ENCODE measurements at places on chromosomes 6 and 20.

- DNase-seq: no peak
Observed at GRCh38 chr20:36399969-36400545, 93.9 kb downstream of the DLGAP4 start.

- DNase-seq: no peak
Observed at GRCh38 chr20:25025986-25026605, 31.8 kb downstream of the ACSS1 start.

GRCh38 chr20:48031122-48031521, 245.8 kb upstream of the SULF2 start:
- no peak for DNase-seq

DNA sequence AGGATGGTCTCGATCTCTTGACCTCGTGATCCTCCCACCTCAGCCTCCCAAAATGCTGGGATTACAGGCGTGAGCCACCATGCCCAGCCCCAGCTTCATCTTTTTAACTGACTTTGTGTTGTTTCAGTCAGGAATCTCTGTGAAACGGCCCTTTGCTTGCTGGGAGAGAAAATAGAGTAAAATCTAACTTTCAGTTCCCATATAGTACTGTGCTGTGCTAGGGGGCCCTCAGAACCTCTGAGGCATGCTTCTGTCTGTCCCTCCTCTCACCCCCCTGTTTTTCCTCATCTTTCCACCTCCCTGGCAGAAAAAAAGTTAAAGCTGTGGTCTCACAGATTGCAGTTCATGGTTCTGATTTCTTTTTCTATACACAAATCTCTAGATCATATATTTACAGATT, 48.4 kb downstream of the LRP11 start:
- DNase-seq: no peak

GRCh38 chr6:16274885-16275589, 36.6 kb downstream of the GMPR start:
- DNase-seq: no peak

DNA sequence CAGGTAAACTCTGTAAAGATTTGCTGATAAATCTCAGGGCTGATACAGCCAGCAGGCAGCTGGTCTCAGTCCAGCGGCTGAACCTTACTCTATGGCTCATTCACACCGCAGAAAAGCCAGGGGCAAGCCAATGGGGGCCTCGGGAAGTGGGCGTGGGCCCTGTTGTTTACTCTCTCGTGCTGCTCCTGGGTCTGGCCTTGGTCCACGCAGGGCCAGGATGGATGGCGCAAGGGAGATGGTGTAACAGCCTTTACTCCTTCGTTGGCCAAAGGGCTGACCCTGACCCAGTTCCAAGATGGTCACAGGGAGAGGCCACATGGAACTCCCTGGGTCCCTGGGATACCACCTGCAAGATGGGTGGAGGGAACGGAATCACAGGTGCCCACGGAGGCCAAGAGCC, 16.2 kb downstream of the KCNK17 start:
- DNase-seq: no peak

GRCh38 chr6:41283600-41283999, 2.9 kb downstream of the TREM1 start:
- no peak for DNase-seq

DNA sequence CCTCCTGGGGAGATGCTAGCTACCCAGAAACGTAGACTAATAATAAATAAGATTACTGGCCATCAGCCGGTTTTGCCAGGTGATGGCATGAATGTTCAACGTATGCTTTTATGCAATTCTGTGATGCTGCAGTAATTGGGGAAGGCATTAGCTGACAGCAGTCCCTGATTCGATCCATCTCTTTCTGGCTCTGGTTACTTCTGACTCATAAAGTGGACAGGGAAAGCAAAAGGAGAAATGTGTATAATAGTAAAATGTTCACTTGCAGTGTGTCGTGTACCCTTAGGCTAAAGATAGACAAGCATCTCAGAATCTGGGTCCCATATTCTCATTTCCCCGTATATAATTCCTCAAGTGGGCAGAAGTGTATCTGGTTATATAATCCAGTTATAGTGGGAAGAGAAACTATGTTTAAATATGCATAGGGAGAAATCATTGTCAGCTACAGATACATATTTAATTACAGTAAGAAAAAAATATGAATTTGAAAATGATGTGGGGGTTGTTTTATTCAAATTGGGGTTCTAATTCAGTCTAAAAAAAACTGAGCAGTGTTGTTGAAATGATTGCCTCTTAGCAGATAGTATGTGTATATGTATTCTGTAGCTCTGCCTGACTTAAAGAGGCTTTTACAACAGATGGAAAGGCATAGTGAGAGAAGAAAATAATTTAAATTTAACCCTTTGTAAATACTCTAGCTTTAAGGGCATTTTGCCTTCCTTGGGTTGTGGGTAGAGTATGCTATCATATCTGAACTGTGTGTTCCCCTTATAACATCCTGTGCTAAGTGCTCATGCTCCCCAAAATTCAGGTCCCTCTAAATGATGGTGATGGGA, 40.6 kb downstream of the DOK5 start:
- no peak for DNase-seq

GRCh38 chr6:24249926-24250325, 107.9 kb downstream of the DCDC2 start:
- no peak for DNase-seq

DNA sequence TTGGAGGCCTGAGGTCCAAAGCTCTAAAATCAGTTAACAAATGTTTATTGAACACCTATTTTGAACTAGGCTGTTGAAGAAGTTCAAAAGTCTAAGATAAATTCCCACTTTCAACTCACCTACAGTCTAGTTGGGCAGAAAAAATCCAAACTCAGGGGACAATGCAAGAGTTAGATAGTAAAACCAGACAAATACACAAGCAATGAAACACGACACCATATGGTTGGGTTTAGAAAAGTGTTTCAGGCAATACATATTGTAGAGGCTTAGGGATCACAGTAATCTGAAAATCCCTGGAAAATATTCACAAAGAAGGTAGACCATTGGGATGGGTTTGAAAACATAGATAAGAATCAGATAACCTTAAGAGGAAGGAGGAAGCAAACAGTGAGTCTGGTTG, 1.3 kb upstream of the CARMIL1 start:
- no peak for DNase-seq

DNA sequence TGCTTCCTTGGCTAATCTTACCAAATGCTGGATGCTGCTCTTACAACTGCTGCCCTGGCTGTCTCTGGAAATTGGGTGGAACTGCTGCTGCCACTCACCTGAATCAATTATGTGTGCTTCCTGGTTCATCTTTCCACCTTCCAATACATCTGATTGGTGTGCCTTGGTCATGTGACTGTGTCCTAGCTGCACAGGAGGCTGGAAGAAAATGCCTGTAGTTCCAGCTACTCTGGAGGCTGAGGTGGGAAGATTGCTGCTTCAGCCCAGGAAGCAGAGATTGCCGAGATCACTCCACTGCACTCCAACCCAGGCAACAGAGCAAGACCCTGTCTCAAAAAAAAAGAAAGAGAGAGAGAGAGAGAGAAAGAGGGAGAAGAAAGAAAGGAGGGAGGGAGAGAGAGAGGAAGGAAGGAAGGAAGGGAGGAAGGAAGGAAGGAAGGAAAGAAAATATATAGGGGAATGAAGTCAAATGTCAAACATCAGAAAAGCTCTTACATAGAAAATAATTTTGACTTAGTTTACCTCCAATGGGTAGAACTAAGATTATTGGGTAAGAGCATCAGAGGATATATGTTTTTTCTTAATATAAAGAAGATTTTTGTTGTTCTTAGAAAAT, 14.1 kb upstream of the PPARD start:
- DNase-seq: no peak

DNA sequence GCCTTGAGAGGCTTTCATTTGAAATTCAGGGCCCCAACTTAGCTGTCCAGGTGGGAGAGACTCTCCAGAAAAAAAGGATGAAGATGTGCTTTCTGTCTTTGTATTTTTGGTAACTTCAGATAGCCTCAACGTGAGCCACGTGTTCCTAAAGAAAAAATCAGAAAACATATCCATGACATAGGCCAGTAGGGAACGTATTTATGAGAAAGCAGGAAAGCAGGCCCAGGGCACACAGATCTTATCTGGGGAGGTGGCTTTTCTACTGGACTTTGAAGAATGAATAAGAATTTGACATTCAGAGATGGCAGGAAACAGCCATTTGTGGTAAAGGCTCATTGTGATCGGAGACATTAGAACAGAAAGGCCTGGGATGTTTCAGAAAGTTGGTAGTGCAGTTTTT, 21.2 kb upstream of the EXOC2 start:
- no peak for DNase-seq

DNA sequence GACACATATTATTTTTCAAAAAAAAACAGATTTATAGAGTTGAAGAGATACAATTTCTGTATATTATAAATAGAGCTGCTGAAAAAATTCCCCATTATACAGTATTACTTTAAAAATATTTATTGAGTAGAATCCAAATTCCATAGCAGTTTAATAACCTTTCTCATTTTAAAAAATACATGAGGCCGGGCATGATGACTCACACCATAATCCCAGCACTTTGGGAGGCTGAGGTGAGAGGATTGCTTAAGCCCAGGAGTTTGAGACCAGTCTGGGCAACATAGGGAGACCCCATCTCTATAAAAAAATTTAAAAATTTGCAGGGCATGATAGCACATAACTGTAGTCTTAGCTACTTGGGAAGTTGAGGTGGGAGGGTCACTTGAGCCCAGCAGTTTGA, 13.0 kb downstream of the ATRN start:
- no peak for DNase-seq

DNA sequence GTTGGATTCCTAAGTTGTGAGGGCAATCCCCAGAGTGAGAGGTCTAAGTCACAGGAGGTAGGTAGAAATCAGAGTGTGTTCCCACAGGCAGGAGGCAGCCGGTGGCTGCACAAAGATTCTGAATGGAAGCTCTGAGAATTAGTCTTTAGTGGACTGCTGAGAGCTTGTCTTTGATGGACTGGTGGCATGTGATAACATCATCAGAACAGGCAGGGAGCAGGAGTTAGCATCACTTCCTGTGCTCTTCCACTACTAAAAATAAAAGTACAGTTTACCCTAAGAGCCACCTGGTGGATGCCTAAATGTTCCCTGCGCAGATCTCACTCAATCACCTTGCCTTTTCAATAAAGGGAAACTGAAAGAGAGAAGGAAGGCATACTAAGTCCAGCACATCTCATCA, 294.6 kb upstream of the POU3F2 start:
- no peak for DNase-seq

- DNase-seq: peak; percentile 43
Observed at GRCh38 chr6:31559958-31560696, 12.0 kb upstream of the LTA start.

GRCh38 chr6:144849920-144850319, 564.8 kb downstream of the UTRN start:
- no peak for DNase-seq

DNA sequence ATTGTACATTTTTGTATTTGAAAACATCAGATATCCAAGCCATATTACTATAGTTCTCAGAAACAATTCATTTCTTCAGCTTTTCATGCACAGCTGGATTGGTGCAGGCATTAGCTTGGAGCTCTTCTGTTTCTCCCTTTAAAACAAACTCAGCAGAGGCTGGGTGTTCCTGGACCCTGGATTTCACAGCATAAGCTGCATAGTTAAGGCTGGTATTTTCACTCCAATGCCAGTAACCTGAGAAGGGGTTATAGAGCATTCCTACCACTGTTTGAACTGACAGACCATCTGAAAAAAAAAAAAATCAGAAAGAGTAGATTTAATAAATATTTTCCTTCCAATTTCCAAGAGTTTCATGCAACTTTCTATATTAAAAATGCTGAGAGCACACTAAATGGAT, 20.1 kb upstream of the FAXC start:
- DNase-seq: no peak

DNA sequence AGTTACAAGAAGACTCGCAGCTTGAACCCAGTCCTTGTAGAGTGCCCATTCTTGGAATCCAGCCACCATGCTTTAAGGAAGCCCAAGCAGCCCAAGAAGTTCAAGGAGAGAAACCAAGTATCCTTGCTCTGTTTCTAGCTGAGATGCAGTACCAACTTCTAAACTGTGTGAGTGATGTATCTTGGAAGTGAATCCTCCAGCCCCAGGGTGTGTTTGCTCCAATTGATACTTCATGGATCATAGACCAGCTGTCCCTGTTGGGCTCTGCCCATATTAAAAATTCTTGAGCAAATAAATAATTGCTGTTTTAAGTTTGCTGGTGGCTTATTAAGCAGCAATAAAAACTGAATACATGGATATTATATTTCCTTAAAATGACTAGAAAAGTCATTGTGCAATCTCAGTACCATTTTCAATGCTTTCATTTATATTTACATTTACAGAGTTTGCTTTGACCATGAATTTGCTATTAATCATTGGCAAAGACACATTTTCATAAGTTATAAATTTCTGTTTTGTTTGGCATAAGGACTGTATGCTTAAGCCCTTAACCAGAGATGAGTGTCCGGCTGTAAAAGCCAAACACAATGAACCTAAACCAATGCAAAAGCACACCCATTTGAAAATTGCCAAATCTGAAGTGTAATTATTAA, 9.2 kb downstream of the SPTLC3 start:
- no peak for DNase-seq

DNA sequence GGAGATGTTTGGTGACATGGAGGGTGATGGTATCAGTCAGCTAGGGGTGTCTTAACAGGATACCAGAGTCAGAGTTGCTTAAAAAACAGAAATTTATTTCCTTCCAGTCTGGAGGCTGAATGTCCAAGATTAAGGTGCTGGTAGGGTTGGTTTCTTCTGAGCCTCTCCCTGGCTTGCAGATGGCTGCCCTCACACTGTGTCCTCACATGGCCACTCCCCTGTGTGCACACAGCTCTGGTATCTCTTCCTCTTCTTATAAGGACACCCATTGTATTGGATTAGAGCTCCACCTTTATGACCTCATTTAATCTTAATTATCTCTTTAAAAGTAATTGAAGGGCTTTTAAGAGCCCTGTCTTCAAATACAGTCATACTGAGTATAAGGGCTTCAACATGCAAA, 431.8 kb upstream of the MMS22L start:
- no peak for DNase-seq

- DNase-seq: no peak
Observed at GRCh38 chr6:148494226-148494625, 151.6 kb downstream of the SASH1 start.

DNA sequence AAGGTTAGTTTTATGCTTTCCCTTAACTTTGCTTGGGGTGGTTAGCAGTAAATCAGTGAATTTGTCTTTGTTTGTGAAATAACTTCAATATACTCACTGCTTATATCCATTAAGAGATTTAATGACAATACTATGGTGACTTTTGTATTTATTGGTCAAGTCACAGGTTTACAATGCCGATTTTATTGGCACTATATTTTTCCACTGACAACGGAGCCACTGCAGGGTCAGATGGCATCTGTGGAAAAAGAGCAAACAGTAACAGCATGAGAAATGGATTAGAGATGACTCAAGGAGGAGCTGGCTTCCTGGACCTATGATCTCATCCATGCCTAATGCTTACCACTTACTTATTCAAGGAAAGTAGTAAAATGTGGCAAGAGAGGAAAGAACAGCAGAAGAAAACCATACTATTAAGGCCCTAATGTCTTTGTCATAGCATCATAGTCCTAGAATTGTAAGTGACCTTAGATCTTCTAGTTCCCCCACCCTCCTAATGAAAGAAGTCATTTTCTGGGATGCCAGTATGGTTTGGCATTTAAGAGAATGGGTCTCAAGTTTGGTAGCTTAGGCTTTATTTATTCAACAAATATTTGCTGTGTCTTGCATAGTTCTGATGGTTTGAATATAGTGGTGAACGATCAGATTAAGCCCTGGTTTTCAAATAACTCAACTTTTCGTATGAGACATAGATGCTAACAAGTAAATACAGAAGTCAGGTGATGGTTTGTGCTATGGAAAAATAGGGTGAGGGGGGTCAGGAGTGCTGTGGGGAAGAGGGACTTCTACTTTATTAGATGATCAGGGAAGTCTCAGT, 18.5 kb downstream of the RNF144B start:
- DNase-seq: no peak

GRCh38 chr6:20474874-20475542, 59.2 kb upstream of the CDKAL1 start:
- no peak for DNase-seq

- no peak for DNase-seq
Observed at GRCh38 chr6:24988562-24988961, 52.8 kb upstream of the RIPOR2 start.
